ENCODE measurements at places on chromosomes 12 and 14.

DNA sequence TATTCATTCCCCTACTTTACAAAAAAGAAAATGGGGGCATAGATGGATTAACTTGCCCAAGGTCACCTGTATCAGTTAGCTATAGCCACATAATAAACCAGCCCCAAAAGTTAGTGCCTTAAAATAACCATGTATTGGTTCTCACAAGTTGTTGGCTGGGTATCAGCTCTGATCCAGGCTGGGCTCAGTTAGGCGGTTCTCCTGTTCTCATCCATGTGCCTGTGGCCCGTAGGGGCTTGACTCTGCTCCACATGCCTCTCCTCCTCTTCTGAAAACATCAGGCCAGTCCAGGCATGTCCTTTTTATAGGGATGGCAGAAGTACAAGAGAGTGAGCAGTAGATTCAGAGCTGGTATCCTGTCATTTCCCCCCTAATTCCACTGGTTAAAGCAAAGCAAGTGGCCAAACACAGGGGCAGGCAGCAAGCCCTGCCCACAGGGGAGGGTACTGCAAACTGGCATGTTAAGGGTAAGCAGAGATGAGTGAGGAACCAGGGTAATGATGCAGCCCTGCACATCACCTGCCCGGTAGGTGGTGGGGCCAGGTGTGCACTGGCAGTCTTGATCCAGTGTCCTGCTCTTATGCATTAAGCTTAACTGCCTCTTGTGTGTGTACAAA lies 47.9 kb upstream of the TUNAR start:
- DNase-seq = no peak

DNA sequence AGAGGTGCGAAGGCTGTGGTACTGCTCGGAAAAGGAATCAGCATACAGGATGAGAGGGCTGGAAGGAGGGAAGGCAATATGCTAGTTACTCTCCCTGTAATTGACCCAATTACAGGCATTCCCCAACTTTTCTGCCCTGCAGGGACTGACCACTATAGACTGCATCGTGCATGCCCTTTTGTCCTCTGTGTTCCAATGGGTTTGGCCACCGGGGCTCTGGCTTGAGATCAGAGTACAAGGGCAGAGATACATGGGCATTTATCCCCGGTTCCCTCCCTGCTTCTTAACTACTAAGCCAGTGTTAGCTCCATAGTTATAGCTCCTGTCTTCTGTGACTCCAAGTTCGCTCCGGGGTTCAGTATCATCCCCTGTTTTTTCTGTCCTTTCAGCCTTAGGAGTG lies 59.7 kb downstream of the GTF2A1 start:
- no peak for DNase-seq

- DNase-seq = no peak
Observed at GRCh38 chr12:52003591-52003990, 3.2 kb upstream of the TAMALIN start.

DNA sequence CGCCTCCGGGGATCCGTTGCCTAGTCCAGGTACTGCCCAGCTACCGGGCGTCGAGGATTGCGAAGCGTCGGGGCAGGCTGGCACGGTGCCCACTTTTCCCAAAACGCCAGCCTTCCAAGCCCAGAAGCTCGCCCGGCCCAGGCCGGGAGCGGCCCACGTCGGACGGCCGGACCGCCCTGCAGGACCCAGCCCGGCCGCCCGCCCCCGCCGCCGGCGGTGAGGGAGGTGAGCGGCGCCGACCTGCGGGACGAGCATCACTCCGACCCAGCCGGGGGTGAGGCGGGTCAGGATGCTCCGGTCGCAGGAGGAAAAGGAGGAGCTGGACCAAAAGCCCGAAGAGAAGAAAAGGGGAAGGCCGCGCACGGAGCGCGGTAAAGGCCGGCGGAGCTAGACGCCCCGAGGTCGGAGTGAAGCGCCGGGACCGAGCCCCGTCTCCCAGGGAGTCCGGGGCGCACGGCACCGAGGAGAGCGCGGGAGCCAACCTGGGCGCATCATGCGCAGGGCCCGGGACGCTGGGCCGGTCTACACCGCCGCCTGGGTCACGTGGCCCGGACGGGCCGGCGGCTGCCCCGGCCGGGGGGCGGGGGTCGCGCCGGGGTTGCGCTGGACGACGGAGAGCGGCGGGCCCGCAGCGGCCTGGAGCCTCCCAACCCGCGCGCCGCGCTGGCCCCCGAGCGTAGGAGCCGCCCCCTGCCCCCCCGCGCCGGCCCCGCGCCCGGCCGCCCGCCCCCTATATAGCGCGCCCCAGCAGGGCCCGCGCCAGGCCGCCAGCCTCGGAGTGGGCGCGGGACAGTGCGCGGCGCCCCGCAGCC lies at the start of gene AQP5:
Gene AQP5 (plus strand): TSS at position 762 of the 812 bp plus-strand sequence. CDS start 146 bp downstream, outside the sequence.
- no peak for DNase-seq

DNA sequence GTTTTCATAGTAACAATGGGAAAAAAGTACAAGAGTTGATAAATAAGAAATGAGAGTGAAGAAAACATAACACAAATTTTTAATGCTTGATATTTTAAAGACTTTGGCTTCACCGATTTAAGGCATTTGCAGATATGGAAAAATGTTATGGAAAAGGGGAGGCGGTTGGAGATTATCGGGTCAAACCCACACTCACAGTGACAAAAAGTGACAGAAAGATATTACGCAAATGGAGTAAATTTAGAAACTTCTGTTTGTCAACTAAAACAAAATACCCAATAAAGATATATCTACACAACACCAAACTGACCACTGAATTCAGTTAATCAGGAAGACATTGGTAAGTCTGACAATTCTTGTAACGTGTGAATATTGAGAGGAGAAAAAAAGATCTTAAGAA lies 2.5 kb downstream of the PPP1R12A start:
- no peak for DNase-seq

GRCh38 chr14:96042248-96042930 lies 3.2 kb downstream of the C14orf132 start:
- DNase-seq = no peak

- DNase-seq = no peak
Observed at GRCh38 chr14:76929927-76930326, 98.6 kb downstream of the IRF2BPL start.

DNA sequence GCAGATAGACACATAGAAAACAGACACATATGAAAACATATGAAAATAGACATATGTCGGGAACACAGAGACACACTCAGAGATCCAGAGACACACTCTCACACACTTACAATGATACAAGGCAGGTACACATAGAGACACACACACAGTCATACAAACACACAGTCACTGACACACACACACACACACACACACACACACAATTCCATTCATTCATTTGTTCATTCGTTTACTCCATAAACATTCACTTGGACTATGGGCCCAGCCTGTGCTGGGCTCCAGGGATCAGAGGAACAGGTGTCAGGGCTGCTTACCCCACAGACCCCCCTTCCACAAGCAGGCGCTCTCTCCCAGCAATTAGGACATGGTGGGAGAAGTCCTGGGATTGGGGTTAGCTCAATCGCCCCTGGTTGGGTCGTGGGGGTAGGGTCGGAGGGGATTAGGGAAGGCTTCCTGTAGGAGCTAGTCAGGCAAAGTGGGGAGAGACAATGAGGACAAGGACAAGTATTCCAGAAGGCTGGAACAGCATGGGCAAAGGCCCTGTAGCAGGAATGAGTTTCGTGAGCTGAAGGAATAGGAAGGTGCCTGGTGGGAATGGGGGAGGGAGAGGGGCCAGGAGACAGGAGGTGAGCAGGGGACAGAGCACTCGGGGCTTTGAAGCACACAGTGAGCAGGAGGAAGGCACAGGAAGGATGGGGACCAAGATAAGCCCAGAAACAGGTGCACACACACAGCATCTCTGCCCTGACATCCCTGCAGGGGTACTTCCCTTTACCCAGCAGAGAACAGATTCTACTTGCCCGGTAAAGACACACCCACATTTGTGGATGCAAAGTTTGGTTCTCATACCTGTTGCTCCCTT lies 6.5 kb downstream of the RASAL1 start:
- no peak for DNase-seq

DNA sequence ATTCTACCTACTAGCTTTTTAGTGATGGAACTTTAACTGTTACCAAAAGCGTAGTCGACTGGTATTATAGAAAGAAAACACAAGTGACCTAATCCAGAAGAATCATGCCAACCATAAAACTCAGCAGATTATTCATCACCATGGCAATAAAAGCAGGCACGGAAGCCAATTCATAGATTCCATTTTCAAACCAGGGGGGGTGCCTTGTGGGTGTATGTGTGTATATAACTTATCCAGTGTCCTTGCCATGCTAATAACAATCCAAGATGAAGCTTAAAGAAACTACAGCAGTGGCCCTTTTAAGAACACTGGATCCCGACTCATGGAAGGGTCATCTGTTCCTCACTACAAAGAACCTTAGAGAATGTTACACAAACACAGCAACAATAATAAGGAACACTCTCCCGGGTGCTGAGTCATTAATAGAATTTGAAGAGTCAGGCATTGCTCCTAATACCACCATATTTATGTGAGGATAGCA lies 61.0 kb downstream of the EPS8 start:
- DNase-seq = no peak

GRCh38 chr12:78584695-78585094 lies 279.9 kb upstream of the SYT1 start:
- no peak for DNase-seq

- DNase-seq = no peak
Observed at GRCh38 chr12:48819986-48820725, 1.9 kb downstream of the CACNB3 start.

DNA sequence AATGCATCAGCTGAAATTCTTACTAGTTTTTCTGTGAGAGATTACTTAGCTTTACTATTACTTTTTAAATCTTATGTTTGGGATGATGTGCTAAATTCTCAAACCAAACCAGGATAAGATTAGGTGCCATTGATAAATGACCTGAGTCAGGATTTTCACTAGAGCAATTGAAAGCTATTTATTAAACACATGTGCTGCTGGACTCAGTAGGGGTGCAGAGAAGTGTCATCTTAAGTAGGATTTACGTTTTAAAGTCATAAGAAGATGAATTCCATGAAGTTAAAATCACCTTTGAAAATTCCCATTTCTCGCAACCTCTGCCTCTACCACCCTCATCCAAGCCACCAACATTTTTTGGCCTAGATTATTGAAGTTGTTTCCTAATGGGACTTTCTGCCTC lies 8.8 kb downstream of the TMEM263 start:
- no peak for DNase-seq

GRCh38 chr14:74349757-74350156 lies 1.5 kb downstream of the VRTN start:
- DNase-seq = no peak

- no peak for DNase-seq
Observed at GRCh38 chr14:25111061-25111601, 61.2 kb upstream of the STXBP6 start.

DNA sequence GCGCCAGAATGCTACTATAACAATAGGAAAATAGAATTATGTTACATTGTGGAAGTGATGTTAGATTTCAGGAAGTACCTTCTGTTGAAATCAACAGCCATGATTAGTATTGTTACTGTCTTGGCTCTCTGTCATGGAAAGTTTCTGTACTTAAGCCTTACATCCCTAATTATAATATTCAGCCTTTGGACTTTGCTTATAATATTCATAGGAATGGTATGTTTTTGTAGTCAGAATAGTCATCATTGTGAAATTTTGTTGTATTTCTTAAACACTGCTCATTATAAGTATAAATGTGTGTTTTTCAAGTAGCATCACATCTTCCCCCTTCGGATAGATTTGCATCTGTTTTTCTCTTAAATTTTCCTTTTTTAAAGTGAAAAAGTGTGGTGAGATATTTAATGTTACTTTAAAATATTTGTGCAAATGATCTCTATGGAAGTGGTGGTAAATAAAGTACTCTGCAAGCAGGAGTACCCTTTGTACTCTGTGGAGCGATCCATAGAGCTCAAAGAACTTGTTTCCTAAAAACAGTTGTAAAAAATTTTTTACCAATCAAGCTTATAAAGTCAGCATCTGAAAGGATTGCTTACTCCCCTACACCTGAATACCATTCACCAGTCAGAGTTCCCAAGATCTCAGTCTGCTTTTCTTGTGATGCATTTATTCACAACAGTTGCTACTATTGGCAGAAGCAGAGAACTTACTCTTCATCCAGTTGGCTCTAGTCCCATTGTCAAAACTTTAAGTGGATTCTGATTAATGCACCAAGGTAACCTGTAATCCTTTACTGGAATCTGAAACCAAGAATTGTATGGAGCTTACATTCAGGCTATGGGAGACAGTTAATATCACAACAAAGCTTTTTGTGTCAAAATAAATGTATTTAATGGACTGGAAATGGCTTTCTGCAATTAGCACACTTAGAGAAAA lies 87.8 kb downstream of the RIC8B start:
- DNase-seq = no peak

GRCh38 chr14:50003213-50004021 lies 110.5 kb downstream of the ARF6 start:
- DNase-seq = no peak

DNA sequence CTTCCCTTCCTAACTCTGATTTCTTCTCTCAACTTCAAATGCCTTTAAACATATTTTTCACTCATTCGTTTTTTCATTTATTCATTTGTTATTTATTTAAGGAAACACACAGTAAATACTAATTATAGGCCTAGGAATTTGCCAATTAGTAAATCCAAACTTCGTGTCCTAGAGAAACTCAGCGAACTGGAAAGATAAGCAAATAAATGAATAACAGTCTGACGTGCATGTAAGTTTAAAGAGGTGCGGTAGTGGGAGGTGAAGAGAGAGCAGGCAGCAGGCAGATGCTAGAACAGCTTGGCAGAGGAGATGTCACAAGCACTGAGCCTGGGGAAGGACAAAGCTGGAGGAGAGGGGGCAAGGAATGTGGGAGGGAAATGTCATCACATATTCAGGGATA lies 228.2 kb downstream of the DPY19L2 start:
- DNase-seq = no peak

DNA sequence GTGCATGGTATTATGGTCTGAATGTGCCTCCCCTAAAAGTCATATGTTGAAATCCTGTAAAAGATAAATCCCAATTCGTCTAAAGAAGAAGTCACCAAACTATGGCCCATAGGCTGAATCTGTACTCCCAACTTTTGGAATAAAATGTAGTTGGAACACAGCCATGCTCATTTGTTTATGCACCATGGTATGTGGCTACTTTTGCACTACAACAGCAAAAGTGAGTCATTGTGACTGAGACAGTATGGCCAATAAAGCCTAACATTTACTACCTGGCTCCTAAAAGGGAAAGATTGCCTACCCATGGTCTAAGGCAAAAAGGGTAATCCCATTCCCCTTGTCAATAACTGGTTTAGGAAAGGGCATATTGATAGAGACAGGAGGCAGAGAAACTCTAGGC lies 101.8 kb downstream of the LRIG3 start:
- DNase-seq = no peak

GRCh38 chr12:117069101-117069797 lies 30.0 kb downstream of the TESC start:
- no peak for DNase-seq

DNA sequence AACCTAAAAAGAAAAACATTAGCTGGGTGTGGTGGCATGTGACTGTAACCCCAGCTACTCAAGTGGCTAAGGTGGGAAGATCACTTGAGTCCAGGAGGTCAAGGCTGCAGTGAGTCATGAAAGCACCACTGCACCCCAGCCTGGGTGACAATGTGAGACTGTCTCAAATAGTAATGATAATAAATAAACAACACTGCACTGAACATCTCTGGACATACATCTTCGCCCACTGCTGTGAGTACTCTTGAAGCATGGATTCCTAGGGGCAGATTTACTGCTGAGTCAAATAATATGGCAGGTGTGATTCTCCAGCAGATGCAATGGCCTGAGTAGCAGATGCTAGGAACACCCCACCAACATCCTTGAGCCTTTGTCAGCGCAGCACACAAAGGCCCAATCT lies 23.6 kb downstream of the ABCB9 start:
- no peak for DNase-seq

GRCh38 chr14:75261820-75262219 lies 16.8 kb upstream of the FOS start:
- DNase-seq = no peak

Data from anterior cingulate cortex (tissue), 58 donors.